Lung microvascular endothelial cell (primary cell): ENCODE measurements at places on chromosomes 2 and 18. TPM values are rescaled to one million over a fixed set of nuclear protein-coding genes. Genes with fewer than 3 reads are reported as not detected.

DNA sequence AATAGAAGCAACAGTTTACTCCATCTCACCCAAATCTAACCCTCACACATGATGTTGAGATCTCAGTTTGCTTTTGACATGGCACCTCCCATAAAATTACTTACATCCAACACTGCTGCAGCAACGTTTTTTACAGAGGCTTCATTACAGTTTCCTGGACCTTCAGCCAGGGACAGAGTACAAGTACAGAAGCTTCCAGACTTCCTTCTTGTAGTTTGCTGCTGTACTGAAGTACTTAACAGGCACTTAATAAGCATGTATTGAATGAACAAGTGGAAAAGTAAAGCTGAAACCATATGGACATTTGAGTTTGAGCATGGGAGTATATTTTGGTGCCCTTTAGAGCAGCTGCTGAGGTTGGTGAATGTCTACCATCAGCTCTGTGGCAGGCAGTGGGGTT is 514.2 kb downstream of the PTPRM start:
- DNase-seq = no peak

TCF23 gene
- not detected in 2 replicates for total RNA-seq

DNA sequence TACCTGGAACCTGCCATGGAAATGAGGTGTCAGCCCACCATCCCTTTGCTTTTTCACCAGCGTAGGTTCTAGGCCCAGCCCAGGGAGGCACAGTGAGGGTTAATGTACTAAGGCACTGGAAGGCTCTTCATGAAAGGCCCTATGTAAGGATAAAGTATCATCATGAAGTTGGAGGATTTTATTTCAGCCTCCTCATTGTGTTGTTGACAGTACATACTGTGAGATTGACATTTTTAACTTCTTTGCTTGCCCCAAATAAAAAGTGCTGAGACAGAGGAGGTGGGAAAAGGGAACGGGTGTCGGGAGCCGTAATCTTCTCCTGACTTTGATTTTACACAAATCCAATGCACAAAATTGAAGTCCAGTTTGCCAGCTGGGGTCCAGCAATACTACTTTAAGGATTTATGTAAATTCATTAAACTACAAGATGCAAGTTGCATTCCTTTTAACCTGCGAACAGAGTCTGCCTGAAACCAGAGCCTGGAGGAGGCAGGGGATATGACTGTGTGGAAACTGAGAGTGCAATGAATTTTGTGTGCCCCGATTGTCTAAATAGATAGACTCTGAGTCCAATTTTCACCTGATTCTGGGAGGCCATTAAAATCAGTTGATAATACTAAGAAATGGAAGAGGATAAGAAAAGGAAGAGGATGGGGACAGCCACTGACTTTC is 5.4 kb upstream of the NCKAP5 start:
- no peak for DNase-seq

GRCh38 chr2:157326698-157327097 is 1.1 kb upstream of the ERMN start:
- no peak for DNase-seq

KIF1A gene
- total RNA-seq = under 0.01 and 0.20 TPM in 2 replicates

HOXD10 gene
- 4.0 and 4.4 TPM in 2 replicates for total RNA-seq

IL36A gene
- total RNA-seq = not detected in 2 replicates

SGPP2 gene
- not detected in 2 replicates for total RNA-seq

- DNase-seq = peak; percentile 96
Measured at GRCh38 chr2:20141056-20141762, 83.7 kb downstream of the SDC1 start.

DNA sequence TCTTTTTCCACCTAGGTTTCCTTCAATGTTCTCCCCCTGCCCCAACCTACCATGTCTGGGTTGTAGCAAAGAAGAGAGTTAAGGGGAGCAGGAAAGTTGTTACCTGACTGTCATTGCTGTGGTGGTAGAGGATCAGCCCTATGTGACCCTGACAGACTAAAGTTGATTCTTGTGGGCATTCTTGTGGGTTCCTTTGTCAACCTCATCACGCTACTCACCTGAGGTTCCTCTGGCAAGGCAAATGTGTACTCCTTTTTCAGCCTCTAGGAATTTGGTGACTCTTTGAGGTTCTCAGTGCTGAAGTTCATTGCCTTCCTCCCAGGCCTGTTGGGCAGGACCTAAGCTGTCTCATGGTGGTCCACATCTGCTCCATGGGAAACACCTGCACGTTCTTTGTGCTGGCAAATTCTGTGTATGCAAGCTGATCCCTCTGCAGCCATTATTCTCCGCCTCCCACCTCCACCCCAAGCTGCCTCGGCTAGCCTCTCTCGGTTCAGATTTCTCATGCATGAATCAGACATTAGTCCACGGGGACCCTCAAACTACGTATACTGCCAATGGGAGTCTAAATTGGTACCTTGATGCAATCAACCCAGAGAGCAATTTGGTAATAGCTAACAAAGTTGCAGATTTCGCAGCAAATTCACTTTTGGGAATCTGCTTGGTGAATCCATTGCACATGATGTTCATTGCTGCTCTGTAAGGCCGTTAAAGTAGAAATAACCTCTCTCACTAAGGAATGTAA is 1.5 kb upstream of the GMCL1 start:
- DNase-seq = no peak

FOSL2 gene
- 19.0 and 54.8 TPM in 2 replicates for total RNA-seq

- DNase-seq = no peak
Measured at GRCh38 chr18:67670024-67670543, 153.6 kb upstream of the DSEL start.

LYPD6B gene
- not detected in 2 replicates for total RNA-seq

DNA sequence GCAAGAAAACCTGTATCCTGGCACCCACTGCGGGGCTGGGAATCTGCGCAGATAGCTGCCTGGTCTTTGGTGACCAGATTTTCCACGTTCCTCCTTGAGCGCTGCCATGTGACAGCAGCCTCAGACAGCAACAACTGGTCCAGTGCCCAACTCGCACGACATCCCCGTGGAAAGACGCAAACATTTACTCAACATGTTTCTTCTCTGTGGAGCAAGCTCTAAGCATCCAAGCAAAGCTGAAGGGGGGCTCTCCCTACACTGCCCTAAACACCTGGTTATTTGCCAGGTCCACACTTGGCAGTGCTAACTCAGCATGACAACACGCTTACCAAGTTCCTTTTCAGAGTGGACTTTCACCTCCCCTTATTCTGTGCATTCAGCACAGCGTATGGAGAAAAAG is 11.3 kb downstream of the ZNF516 start:
- DNase-seq = no peak

C2orf74 gene
- total RNA-seq = 8.1 and 12.3 TPM in 2 replicates

DNA sequence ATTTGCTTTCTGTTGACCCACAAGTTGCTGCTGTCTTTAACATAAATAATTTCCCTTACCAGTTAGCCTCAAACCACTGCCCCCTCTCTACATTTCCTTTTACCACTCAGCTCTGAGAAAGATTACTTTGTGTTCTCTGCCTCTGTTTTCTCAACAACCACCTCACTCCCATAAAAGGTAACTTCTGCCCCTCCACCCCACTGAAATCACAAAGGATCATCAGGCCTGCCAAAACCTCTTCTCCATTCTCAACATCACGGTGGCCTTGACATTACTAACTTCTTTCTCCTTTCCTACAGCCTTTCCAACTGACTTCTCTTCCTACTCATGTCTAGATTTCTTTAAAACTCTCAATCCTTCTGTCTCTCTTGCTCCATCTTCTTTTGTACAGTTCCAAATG is 10.1 kb downstream of the ACADL start:
- DNase-seq = no peak

DNA sequence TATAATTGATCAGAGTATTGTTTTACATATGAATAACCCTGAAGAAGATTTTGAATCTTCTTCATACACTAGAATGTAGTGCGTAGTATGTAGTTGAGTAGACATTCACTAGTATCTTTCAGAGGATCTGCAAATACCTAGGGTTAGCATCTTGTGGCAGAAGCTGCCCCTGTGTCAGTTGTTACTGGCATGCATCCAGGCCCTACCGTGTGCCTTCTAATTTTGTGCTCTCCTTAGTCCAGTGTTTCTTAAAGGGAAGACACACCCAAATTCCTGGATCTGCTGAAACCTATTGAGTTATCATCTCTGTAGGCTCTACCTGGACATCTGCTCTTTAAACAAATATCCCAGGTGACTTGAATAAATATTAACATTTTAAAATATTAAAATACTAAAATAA is 99.7 kb upstream of the SERTAD2 start:
- DNase-seq = no peak

GRCh38 chr2:128445523-128445900 is 126.8 kb upstream of the HS6ST1 start:
- no peak for DNase-seq

ABCB11 gene
- total RNA-seq = under 0.01 TPM in 1 of 2 replicates, not detected in the other

MGAT4A gene
- 3.8 and 10.9 TPM in 2 replicates for total RNA-seq

DNA sequence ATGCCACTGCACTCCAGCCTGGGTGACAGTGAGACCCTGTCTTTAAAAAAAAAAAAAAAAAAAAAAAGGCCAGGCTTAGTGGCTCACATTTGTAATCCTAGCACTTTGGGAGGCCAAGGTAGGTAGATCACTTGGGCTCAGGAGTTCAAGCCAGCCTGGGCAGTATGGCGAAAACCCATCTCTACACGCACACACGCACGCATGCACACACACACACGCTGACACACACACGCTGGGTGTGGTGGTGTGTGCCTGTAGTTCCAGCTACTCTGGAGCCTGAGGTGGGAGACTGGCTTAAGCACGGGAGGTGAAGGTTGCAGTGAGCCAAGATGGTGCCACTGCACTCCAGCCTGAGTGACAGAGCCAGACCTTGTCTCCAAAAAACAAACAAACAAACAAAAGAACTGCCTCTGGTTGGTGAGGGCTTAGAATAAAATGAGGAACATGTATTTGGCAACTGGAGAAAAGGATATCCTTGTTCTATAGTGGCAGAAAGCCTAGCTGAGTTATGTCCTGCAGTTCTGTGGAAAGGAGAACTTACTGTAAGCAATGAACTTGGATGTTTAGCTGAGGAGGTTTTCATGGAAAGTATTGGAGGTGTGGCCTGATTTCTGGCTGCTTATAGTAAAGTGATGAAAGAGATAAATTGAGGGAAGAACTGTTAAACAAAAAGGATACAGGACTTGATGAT is 34.0 kb downstream of the HAT1 start:
- DNase-seq = no peak

FAM228A gene
- total RNA-seq = under 0.01 and 0.20 TPM in 2 replicates

DNA sequence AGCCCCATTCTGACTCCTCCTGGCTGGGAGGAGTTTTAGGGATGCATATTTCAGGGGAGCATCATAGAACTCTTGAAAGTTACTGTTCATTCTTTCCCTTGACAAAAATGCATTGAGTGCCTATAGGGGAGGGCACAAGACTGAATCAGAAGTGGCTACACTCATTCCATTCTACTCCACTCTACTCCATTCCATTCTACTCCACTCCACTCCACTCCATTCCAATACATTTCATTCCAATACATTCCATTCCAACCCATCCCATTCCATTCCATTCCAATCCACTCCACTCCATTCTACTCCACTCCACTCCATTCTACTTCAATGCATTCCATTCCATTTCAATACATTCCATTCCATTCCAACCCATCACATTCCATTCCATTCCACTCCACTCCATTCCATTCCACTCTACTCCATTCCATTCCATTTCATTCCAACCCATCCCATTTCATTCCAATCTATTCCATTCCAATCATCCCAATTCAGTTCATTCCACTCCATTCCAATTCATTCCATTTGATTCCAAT is 110.8 kb downstream of the LOXHD1 start:
- DNase-seq = no peak

DNA sequence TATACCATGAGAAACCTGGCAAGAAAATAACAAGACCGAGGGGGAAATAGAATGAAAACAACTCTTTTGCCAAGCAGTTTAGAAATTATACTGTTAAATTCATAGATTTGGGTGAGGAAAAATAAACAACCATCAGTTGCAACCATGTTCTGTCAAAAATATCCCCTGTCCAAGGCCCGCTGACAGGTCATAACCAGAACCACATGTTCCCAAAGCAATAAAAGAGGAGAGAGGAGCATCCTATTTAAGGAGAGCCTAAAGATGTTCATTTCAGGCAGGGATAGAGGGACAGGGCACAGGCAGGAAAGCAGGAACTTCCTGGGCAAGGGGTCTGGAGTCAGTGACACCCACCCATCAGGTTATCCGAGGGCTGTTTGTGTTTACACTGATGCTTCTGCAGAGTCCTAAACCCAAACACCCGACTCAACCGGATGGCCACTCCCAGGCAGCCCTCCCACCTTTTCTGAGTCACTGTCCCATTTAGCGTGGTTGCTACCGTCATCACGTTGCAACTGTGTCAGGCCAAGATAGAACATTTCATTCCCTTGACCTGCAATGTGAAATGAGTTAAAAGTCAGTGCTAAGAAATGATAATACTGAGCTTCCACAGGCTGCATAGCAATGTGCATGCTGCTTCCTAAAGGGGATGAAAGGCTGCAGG is 468.3 kb upstream of the RAB12 start:
- DNase-seq = peak; percentile 33

NAT8 gene
- total RNA-seq = not detected in 2 replicates

DNA sequence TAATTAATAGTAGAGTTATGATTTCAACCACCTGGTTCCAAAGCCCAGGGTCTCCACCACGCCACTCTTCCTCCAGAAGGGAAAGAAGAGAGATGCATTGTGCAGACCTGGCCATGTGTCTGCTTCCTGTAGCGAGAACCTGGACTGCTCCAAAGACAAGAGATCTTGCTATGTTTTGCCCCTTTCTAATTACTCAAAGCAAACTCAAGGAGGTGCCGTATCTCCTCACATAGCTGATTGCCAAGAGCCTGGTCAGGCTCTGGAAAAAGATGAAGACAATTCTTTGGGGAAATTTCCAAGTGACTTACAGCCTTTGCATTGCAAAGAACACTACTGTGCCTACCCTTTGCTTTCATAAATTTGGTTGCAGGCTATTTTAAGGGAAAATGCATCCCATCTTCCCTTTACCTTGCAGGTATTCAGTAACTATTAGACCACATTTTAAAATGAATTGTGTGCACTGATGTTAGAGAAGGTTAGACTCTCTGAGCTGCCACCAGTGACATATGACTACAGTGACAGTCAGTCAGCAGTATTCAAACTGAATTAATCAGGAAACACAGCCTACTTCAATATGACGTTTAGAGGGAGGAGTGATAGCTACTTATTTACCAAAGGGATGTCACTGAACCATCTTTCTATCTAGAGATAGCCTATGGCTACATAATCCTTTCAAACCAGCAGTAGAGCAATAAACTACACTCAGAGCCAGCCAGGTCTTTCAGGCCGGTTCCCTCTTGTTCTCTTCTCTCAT is 842.1 kb upstream of the FANCL start:
- DNase-seq = no peak

DNA sequence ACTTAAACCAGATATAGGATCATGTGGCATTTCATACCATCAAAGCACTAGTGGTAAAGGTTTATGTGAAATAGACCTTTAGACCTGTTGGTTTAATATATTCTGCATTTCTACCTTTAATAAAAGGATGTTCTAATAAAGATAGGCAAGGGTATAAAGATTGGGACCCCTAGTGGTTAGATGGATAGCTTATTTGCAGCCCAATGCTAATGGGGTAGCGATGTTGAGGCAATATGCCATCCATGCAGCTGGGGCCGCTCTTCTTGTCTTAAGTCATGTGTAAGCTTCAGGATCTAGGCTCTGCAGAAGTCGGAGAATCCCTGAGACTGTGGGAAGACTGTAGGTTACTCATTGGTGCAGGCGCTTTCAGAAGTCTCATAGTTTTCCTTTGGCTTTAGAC is 114.9 kb downstream of the ICOS start:
- DNase-seq = no peak

MOGAT1 gene
- not detected in 2 replicates for total RNA-seq

- no peak for DNase-seq
Measured at GRCh38 chr2:20439193-20439475, 7.7 kb upstream of the RHOB start.

SULT1C4 gene
- 94.6 and 123 TPM in 2 replicates for total RNA-seq
